Stimulated activated naive CD8-positive, alpha-beta T cell treated with anti-CD3 and anti-CD28 coated beads, Interleukin-15, Interleukin-2, amounts not matched to agents 100 U/mL and 50 U/mL, for 24 hours (primary cell): ENCODE measurements at places on chromosomes 2 and 18.

DNA sequence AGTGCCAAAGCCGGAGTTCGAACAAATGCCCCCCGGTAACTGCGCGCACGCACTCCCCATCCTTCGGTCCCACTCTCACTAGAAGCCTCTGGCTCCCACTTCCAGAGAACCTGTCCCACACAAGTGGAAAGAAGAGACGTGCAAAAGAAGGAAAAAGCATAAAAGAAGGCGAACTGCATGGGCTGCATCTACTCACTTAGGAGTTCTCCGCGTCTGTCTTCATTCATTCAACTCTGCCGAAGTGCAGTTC lies 312 bp downstream of the NR4A2 start:
- DNase-seq, result no peak

GRCh38 chr18:8462651-8463185 lies 146.5 kb upstream of the RAB12 start:
- no peak for DNase-seq

GRCh38 chr18:76986406-76986805 lies 146.2 kb downstream of the MBP start:
- no peak for DNase-seq

- no peak for DNase-seq
Measured at GRCh38 chr18:2959341-2959740, 53.6 kb downstream of the LPIN2 start.

GRCh38 chr18:48909721-48910120 lies 41.0 kb downstream of the SMAD7 start:
- no peak for DNase-seq

GRCh38 chr2:224101820-224102630 lies 62.9 kb upstream of the SERPINE2 start:
- DNase-seq, result no peak

DNA sequence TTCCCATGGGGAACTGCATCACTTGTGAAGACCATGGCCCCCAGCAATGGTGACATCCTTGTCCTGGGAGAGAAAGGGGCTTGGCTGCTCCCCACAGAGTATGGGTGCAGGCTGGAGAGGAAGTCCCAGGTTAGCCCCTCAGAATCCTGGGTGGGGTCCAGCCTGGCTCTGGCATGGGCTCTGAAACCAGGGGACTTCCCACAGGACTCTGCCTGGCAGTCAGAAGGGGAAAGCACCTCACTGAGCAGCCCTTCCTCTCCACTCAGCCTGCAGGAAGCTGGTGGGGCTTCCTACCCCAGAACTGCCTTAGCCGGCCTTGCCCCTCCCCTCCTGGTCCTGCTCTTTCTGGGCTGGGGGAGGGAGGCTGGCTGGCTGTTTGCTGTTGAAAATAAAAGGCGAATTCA lies 3.7 kb downstream of the NEURL3 start:
- peak; percentile 33 for DNase-seq

DNA sequence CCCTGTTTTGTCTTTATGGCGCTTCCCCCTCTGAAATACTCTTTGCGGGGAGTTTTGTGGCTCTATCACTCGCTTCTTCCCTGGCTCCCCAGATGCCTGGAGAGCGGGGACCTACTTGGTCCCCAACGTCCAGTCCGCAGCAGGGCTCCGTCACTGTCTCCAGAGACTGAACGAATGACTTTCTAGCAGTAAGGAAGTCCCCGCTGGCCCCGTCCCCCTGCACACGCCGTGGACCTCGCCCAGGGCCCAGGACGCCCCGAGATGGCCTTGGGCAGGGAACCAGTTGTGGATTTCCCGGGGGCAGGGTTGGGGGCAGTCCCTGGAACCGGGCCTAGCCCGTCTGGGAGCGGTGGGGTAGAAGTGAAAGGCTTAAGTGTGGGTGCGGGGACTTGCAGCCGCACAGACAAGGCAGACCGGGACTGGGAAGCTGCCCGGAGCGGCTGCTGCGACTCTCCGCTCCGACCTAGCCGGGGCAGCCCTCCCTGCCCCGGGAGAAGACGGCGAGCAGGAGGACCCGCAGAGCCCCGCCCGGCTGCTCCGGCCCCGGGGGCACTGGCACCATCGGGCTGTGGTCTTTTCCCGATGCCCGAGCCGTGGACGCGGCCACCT lies 821 bp upstream of the EPHA4 start:
- DNase-seq, result no peak

GRCh38 chr2:217065695-217066405 lies 206.0 kb upstream of the TNP1 start:
- no peak for DNase-seq

DNA sequence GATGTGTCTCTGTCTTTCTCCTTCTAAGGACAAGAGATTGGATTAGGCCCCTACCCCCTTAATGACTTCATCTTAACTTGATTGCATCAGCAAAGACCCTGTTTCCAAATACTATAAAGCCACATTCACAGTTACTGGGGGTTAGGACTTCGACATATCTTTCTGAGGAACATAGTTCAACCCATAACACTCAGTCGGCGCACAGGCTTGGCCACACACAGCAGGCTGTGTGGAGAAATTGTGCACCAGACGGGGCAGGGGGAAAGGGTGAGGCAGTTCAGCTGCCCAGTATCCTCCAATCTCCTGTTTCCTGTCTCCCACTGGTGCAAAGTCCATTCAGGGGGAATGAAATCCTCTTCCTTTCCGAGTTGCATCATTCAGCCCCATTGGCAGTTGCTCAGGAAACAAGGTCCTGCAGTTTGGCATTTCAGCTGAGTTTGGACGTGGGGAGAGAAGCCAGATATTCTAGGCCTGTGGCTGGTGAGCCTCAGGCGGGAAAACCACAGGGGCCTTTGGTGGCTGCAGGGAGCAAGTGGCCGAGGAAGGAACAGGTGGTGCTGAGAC lies 9.4 kb upstream of the RAPGEF4 start:
- DNase-seq, result no peak

- DNase-seq, result peak; percentile 64
Measured at GRCh38 chr2:19868701-19869580, 32.8 kb downstream of the TTC32 start.

DNA sequence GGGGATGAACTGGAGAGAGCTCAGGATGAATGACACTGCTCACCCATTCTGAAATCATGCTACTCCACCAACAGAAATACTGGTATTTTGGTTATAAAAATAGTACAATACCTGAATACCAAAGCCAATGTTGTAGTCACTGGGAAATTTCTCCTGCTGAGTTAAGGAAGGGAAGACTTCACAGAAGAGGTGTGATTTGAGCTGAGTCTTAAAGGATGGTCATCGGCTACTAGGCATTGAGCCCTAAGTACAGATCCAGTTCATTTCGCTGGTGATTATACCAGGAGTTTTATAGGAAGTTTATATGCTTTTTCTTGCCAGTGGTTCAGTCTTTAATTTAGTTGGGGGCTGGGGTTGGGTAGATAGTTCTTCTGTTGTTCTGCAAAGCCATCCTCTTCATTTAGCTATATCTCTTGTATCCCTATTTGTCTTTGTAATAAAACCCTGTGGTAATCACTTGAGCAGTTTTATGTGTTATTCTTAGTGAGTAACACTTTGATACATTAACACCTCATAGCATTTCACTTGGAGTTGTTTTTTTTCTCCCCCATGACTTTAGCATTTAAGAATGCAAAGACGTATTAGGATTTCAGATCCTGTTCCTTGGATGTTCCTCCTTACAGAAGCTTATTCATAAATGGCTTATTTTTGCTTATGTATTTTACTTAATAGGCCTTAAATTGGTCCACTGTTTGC lies 239.9 kb upstream of the FOSL2 start:
- no peak for DNase-seq
